ENCODE measurements at places on chromosomes 4 and X.

DNA sequence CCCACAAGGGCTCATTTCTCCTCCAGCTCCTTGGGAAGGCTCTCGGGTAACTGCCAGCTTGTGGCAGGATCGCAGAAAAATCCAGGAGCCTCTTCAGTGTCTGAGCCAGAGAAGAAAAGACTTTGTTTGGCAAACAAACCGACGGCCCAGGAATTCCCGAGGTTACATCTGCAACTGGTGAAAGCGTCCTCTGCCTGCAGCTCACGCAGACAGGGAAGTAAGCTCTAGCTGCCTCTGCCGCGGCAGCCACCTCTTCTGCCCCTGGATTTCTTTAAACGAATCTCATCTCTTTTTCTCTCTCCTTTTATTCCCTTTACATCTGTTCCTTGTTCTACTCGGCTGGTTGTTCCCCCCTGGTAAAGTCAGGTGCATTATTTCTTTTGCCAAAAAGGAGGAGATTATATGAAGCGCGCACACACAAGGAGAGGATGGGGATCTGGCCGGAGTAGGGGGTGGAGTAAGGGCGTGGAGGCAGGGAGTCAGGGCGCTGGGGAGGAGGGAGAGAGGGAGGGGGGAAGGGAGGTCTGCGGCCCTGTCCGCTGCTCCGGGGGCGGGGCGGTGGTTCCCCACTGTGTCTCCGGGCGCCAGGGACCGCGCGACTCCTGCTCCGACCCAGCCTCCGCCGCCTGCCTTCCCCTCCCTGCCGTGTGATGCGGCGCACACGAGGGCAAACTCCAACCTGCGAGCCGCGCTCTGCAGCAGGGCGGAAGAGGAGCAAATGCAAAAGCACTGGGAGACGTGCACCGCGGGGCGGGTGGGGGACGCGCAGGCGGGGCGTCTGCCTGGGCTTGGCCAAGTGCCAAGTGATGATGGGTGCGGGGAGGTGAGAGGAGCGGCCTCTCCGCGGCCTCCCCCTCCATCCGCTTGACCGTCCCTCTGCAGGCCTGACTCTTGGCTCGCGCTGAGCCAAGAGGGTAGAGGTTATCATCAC, at the start of gene DCHS2:
TSS of gene DCHS2 (minus strand) at position 459 of the 931 bp plus-strand sequence. CDS start at position 15, 444 bp downstream.
- DNase-seq: peak; percentile 47

DNA sequence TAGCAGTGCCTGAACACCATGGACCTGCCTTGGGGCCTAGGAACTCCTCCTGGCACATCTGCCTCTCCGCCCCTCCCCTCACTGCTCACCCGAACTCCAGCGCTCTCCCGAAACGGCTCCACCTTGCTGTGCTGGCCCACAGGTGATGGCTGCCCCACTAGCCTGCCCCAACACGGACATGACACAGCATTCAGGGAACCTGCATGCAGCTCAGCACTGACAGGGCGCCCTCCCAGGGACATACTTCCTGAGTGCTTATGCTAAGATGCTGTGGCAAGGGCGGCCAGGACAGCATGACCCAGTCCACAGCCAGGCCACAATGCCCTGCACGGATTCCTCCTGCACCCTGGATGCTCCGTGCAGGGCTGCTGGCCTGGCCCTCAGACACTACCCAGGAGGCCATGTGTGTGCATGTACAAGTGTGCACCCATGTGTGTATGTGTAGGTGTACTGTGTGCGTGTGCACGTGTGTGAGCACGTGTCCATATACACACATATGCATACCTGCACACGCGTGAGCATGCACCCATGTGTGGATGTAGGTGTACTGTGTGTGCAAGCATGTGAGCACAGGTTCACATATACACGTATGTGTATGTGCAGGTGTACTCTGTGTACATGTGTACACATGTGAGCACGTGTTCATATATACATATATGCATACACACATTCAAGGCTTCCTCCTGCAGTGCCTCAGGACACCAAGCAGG, 6.0 kb downstream of the TMEM271 start:
- DNase-seq: no peak

DNA sequence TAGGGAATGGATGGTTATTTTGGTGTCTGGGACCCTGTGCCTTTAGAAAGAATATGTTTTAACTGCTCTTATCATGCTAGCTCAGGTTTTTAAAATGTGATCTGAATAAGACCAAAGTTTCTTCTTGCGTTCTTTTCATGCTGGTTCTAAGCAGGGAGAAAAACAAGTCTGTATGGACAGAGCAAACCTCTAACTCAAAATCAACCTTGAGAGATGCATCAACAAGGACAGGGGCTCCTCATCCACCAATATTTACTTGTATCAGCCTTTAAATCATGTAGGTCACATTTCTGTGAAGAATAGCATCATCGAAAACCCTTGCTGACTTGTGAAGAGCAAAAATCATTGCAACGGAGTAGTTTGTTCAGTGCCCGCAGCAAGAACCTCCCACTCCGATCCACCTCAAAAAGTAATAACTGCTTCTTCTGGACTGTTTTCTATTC, 1.2 kb downstream of the ATP10D start:
- DNase-seq: no peak

DNA sequence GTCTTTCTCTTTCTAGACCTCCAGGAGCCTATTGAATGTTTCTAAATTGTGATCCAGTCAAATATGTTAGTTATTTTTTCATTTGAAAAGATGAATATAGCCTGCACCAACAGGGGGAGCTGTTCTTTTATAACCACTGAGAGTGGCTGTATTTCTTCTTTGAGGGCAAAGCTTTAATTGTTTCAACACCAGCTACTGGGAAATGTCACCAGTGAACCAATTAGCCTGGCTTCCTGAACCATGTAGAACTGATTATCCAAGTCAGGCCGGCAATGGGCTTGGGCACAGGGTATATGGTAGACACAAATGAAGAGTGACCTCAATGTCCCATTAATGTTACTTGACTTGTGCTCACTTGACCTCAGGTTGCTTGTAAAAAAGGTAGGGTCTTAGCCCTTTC, 4.8 kb upstream of the DAPP1 start:
- peak; percentile 52 for DNase-seq

GRCh38 chr4:142467088-142467487, 379.0 kb downstream of the INPP4B start:
- no peak for DNase-seq

DNA sequence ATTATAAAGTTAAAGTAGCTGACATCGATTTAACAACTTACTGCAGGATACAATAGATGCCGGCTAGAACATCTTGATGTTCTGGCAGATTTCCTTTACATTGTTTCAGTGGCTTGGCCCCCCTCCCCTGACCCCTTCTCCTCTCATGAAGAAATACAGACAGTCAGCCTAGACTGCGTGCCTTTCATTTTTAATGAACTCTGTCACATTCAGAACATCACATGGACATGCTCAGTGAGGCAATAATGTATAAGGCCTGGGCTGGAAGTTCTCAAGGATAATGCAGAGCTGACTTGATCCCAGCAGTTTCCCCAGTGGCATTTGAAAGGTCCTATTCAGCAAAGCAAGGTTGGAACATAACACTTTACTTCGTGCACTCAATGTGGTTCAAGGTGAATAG, 239.2 kb downstream of the ANK2 start:
- DNase-seq: no peak

- DNase-seq: no peak
These were observed 89.4 kb upstream of the PSAPL1 start for GRCh38 chr4:7524064-7524682.
